ENCODE measurements at places on chromosomes 6 and 20.

DNA sequence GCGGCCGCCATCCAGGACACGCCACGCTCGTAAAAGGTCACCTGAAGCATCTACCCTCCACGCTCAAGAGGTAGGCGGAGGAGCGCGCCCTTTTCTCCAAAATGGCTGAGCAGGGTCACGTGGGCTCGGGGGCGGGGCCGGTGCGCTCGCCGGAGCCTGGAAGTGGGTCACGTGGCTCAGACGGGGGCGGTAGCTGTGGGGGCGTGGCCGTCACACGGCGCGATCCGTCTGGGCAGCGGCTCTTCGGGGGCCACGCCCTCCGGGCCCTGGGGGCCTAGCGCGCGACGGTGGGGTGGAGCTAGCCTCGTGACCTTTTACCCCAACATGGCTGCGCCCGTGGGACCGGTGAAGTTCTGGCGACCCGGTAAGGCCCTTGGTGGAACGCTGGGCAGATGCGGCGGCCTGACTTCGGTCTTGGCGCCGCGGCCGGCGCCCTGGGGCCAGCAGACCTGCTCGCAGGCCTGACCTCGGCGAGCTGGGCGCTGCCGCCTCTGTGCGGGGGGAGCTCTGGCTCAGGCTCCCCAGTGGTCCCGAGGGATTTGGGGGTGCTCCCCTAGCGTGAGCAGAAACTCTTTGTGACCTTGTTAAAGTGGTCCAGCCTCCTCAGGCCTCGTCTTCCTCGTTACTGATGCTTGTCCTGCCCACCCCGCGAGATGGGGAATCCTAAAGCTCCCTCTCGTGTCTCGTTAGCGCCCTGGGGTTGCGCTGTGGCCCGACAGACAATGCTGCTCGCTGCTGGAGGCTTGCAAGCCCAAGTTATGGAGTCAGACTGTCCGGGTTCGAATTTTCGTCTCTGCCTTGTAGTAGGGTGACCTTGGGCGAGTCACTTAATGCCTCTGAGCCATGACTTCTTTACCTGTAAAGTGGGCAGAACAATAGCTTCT is at the start of gene DHX35:
Gene DHX35 (plus strand): TSS at position 301 of the 884 bp plus-strand sequence. CDS start 24 bp downstream, at position 325.
- H3K4me1 ChIP-seq, result peaks cover 32% of the 10 kb centered on the region
- peak within 1 kb of the TSS; percentile 94 for H3K27ac ChIP-seq
- peaks cover 16% of the 10 kb centered on the region for H3K36me3 ChIP-seq
- H3K27me3 ChIP-seq, result no peaks in the 10 kb centered on the region
- peak; percentile 93 for DNase-seq

DNA sequence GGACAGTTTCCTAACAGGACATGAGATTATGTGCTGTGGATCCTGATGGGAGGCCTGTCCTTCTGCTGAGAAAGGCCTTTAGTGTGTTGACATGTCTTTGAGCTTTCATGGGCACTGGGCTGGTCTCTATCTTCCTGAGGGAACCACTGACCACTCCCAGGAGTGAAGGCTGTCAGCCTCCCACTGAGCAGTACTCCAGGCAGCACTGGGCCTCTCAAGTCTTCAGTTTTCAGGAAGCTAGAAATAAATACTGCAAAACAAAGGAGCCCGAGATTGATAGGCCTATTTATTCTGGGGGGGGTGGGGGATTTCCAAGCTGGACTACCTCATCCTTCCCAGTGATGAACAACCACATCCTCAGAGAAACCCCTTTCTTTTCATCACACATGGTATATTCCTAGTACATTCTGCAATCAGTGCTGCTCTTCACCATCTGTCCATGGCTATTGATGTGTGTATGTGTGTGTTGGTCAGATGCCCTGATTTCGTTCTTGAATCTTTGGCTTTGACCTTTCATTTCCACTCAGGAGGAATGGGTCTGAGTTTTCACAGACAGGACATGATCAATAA is 180.9 kb upstream of the SPTLC3 start:
- H3K4me1 ChIP-seq, result no peaks in the 10 kb centered on the region
- H3K27me3 ChIP-seq, result no peaks in the 10 kb centered on the region
- H3K27ac ChIP-seq, result no peak overlapping the region
- no peak for DNase-seq

- H3K27ac ChIP-seq, result no peak overlapping the region
- no peaks in the 10 kb centered on the region for H3K4me1 ChIP-seq
- H3K36me3 ChIP-seq, result no peaks in the 10 kb centered on the region
Observed at GRCh38 chr20:46808565-46808964, 86.1 kb upstream of the EYA2 start.

DNA sequence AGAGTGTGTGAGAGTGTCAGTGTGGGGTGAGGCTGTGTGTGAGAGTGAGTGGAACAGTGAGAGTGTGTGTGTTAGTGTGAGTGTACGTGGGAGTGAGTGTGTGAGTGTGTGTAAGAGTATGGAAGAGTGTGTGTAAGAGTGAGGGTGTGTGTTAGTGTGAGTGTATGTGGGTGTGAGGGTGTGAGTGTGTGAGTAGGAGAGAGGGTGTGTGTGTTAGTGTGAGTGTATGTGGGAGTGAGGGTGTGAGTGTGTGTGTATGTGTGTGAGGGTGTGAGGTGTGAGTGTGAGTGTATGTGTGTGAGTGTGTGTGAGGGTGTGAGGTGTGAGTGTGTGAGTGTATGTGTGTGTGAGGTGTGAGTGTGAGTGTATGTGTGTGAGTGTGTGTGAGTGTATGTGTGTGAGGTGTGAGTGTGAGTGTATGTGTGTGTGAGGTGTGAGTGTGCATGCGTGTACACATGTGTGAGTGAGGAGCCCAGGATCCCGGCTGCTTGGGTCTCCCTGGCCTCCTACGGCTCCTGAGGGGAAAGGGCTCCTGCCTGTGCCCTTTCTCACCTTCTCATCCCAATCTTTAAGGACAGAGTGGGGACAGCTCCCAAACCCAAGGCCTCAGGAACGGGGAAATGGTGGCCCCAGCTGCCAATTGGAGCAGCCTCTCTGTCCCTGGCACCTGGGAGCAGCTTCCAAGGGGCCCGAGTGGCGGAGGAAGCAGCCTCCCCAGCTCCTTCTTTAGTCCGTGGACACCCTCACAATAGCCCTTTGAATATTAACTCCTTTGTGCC is 100.2 kb downstream of the PSMB1 start:
- H3K27ac ChIP-seq, result no peak overlapping the region
- H3K4me3 ChIP-seq, result no peak overlapping the region

Measured in HFFc6 (cell line).